ENCODE measurements at places on chromosomes 5 and 9.

DNA sequence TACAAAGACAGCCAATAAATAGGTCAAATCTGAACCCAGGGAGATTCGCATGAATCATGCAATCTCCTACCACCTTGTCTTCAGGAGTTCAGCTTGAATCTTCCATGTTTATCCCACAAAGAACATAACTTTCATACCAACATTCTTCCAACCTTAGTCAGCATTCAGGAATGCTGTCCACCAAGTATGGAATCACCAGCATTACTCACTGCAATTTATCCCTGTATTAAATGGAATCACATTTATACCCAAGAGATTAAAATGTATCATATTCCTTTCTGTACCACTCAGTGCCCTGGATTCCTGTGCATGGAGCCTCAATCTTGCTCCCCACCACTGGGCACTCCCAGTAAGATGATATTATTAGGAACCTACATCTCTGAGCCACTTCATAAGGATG, 162.6 kb downstream of the GLIS3 start:
- no peak for DNase-seq

- DNase-seq = no peak
These were observed 44.7 kb upstream of the LCP2 start for GRCh38 chr5:170342153-170342725.

DNA sequence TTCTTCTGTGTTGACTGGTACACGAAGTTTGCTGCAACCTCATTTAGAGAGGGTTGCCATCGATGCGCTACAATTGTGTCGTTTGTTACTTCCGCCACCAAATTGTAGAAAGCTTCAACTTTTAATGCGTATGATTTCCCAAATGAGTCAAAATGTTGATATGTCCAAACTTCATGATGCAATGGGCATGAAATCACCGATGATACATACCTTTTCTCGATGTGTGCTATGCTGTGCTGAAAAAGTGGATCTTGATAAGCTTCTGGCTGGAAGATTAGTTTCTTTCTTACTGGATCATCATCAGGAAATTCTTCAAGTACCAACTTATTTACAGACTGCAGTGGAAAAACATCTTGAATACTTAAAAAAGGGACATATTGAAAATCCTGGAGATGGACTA, 65.7 kb downstream of the TMEM38B start:
- DNase-seq = no peak

GRCh38 chr5:88658886-88659285, 224.1 kb downstream of the MEF2C start:
- no peak for DNase-seq

DNA sequence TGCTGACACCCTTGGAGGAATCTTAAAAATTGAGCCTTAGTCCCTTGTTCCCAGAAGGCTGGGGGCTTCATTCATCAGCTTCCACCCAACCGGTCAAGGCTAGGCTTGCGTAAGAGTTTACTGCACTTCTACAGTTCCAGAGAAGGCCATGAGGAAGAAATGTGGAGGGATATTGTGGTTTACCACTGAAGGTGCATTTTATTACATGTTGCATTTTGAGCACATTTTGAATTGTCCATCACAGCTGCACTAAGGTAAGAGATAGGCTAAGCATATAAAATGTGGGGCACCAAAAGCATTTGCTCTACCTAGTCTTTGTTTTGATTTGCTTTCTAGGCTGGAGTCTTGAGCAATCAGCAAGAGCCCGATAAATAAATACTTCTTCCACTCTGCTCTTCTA, 167.1 kb upstream of the PAPPA start:
- no peak for DNase-seq

GRCh38 chr5:2111569-2112105, 228.9 kb upstream of the IRX4 start:
- DNase-seq = peak; percentile 58

DNA sequence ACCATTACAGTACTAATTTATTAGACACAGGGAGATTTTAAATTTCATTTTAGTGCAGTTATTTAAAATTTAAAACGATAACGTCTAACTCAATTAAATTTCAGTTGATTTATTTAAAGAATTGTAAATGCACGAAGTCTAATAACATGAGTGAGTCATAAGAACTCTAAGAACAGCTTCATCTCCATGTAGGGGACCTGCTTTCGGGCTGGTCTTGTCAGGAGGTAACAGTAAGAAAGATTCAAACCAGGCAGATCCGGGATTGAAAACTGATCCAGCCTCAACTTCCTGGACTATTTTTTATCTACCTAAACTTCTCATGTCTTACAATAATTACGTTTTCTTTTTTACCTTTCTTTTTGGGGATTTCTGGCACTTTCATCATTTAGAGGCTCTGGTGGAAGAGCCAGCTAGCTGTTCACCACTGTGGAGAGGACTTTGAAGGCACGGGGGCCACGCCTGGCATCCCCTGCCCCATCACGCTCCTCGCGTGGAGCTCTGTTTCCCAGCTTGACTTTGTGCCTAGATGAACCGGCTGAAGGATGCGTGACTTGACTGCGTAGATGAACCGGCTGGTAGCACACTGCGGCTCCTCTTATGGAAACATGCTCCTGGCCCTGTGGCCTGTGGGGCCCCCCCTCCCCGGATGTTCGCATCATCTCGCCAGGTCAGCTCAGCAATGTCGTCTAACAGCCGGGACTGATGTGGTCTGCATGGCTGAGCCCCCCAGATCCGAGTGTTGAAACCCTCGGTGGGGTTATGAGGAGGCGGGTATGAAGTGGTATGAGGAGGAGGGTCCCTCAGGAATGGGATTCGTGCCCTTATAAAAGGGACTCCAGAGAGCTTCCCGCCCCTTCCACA, 26.0 kb downstream of the NDUFS6 start:
- no peak for DNase-seq

GRCh38 chr5:181045316-181045715, 5.2 kb downstream of the BTNL9 start:
- no peak for DNase-seq

DNA sequence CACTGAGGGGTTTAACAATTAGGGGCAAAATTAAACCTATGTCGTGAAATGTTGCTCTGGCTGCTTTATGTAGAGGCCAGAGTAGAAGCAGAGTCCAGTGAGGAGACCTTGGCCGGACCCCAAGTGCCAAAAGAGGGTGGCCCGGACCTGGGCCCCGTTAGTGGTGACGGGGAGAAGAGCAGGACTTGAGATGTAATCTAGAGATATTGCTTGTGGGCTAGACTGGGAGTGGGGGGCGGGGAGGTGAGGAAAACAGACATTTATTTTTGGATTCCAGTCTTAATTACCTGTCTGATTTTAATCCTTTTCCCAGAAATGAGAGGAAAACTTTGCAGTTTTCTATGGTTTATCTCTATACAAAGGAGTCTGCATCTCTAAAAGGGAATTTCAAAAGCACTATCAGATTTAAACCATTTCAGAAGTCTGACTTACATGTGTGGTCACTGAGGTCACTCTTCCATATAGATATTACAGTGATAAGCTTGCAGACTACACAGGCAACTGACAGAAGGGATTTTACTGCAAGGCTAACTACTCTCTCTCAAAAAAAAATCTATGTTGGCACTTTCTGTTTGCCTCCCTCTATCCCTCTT, 108.1 kb downstream of the MED27 start:
- no peak for DNase-seq

- no peak for DNase-seq
These were observed 77.0 kb upstream of the COL5A1 start for GRCh38 chr9:134564431-134565170.

GRCh38 chr5:72110394-72111013, 3.2 kb downstream of the MAP1B start:
- no peak for DNase-seq

- DNase-seq = no peak
These were observed 18.8 kb downstream of the UBQLN1 start for GRCh38 chr9:83688921-83689320.

DNA sequence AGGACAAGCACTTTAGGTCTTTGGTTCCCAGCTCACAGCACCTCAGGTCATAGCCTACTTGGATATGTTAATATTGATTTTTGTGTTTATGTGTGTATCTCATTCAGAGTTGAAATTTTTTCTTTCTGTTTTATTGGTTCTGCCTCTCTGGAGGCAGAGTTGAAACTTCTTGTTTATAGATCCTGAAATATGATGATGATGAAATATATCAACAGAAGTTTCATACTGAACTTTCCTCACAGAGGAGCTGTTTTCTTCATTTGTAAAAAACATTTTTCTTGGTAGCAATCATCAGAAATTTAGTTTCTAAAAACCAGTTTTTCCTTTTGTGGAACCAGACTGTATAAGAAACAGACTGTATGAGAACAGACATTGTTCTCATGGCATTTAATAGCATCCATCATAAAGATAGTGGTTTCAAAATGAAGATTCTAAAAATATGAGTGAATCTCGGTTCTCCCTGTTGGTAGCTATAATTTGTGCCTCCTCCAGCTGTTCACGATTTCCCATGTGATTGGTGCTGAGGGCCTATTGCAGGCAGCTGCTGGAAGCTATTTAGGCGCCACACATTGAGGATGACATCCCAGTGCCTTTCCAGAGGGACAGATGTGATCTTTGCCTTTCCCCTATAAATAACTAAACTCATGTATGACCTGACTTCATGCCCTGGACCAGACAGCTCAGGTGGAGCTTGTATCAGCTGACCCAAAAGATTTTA, 39.5 kb upstream of the CFAP157 start:
- DNase-seq = no peak

DNA sequence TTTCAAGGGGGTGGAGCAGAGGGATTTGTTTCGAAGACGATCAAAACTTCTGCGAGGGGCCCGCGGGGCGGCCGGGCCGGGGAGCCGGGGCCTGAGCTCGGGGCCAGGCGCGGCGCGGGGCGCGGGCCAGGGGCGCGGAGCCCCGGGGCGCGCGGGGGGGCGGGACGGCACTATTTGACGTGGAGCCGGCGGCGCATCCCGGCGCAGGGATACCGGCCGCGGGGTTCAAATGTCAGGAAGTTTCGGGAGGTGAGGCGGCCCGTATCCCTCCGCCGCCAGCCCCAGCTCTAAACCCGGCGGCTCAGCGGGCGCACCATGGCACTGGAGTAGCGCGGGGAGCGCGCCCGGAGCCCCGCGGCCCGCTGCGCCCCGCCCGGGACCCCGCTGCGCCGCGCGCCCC, at the start of gene LMX1B:
Gene LMX1B, plus strand, starts transcription at position 278 of the 400 bp plus-strand sequence. CDS start 522 bp downstream, outside the sequence.
- DNase-seq = no peak

- no peak for DNase-seq
These were observed 94.4 kb upstream of the IER5L start for GRCh38 chr9:129272348-129273025.

- no peak for DNase-seq
These were observed 51.3 kb downstream of the BAAT start for GRCh38 chr9:101333490-101333889.

DNA sequence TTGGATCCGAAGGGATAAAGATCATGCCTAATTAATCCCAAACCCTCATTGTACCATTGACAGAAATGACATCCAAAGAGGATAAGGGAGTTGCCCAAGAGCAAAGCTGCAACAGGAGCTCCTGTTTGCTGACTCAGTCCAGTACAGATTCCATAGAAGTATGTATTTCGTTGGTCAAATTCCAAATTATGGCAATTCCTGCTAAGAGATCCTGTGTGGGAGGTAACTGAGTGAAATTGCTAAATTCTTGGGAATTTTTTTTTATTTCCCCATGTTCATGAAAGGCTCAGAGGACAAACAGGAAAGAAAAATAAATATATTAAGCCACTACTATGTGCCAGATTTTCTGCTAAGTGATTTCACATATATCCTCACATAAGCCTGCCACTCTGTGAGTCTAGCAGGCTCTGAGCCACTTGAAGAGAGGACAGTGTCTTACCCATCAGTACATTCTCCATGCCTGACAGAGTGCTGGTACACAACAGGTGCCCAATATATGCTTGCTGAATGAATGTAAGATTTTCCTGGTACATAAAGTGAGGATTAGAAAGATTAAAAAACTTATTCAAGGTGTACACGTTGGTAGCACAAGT, 132.7 kb downstream of the GLIS3 start:
- DNase-seq = no peak

GRCh38 chr5:135723491-135723890, 111.0 kb upstream of the SLC25A48 start:
- DNase-seq = no peak

DNA sequence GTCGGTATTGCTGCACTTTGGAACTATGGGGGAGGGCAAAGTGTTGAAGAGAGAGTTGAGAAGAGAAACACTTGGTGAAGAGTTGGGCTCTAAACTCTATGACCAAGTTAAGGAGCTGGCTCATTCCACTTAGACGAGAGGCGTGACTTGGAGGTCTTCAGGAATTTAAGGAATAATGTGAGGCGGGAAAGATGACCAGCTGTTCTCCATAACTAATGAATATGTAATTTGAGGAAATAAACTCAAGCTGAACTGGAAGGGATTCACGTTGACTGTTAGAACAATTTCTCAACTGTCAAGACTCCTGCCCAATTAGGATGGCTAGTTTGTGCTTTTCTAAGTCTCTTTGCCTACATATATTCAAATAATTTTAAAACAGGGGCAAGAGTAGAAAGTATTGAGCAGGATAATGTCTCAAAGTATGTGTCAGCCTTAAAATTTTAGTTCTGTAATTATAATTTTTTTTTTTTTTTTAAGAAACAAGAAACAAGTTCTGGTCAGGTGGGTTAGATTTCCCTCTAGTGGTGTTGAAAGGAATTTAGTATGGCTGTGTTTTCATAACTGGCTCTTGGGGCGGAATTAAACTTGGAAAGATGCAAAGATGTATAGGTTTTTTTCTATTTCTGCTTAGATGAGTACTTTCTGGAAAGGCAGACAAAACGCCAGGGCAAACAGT, 33.4 kb downstream of the TMEM252 start:
- no peak for DNase-seq

DNA sequence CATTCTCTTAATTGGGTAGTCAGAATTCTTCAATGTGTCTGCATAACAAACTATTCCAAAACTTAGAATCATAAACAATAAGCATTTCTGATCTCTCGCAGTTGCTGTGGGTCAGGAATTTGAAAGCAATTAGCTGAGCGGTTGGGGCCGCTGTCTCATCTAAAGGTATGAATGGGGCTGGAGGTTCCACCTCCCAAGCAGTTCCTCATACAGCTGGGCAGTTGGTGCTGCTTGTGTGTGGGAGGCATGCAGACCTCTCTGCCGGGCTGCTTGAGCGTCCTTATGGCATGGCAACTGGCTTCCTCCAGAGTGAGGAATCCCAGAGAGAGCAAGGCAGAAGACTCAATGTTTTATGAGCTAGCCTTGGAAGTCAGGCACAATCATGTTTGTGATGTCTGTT, 30.2 kb upstream of the SEMA4D start:
- DNase-seq = no peak

GRCh38 chr5:175027390-175027789, 303.0 kb downstream of the MSX2 start:
- no peak for DNase-seq

DNA sequence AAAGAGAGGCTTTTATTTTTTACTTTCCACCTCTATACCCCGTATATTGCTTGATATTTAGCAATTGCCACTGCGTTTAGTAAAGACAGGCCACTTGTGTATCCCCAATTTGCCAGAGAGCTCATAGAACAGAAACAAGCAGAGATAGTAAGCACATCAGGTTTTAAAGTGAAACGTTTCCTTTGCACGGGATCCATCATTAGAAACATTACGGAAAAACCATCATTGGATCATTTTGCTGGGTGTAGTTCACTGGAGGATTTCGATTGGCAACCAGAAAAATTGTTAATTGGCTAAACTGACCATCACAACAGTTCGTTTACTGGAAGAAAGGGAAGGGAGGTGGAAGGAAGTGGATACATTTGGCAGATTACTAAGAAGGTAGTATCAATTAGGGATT, 149.4 kb upstream of the STK32A start:
- DNase-seq = no peak

- DNase-seq = no peak
These were observed 144.5 kb upstream of the GPR151 start for GRCh38 chr5:146660376-146660960.

GRCh38 chr5:1868886-1869475, 13.7 kb downstream of the IRX4 start:
- DNase-seq = no peak

Data from DMS153 (cell line).